Mesothelial cell of epicardium (in vitro differentiated cells): ENCODE measurements at places on chromosomes 11 and 22.

- no peak for DNase-seq
Measured at GRCh38 chr11:30423886-30424285, 101.0 kb downstream of the ARL14EP start.

DNA sequence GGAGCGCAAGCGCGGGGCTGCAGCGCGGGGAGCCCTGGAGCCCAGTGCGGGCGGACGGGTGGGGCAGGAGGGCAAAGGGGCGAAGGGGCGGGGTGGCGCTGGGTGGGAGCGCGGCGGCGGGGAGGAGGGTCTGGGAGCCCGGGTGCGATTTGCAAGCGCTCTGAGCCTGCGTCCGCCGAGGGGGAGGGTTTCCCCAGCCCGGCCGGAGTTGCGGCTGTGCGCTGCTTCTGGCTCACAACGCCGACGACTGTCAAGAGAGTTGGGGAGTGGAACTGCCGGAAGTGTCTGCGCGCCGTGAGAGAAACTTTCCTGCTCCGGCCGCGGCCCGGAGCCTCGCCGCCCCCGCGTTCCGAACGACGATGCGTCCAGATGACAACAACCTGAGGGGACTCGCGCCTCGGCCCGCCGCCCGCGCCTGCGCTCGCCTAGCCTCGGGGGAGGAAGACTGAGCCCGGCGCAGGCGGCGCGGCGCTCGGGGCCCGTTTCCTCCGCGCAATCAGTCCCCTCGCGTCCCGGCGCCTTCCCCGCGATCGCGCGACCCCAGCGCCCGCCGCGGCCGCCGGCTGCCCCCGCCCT is at the start of gene ARHGAP42:
Gene ARHGAP42 (plus strand): TSS at position 235 of the 576 bp plus-strand sequence. CDS start 391 bp downstream, outside the sequence.
- DNase-seq, result peak; percentile 71

DNA sequence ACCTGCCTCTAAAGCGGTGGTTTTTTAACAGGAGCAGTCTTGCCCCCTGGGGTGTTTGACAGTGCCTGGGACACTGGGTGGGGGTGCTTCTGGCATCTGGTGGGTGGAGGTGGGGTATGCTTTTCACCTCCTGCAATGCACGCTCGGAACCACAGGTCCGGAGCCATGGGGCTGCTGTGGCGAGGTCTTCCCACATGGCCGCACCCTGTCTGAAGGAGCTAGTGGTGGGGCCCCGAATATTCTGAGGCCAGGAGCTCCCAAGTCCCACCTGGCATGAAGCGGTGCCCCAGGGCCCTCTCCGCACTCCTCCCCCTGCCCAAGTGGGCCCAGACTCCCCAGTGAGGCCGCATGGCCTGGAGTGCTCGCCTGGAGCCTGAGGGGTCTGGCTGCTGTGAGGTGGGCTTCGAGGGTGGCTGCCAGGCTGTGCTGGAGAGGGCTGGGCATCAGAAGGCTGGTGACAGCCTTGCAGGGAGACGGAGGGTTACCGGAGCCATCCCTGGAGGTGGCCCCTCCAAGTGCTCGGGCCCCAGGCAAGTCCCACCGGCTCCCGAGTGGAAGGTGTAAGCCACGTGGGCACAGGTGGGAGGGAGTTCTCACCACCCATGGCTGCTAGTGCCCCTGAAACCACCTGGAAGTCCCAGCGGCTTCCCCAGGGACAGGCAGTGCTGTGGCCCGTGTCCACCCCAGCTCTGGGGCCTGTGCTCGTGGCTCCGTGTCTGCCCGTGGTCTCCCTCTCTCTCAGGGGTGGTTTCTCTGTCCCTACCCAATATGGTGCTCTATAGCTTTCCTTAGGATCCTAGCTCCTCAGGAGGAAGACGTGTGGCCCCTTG is 15.1 kb downstream of the TBX1 start:
- no peak for DNase-seq

- peak; percentile 56 for DNase-seq
Measured at GRCh38 chr22:43151251-43152002, at the start of gene TSPO. TSPO (plus strand) TSS chr22:43151559; CDS start chr22:43159239, 7,680 bp downstream.

DNA sequence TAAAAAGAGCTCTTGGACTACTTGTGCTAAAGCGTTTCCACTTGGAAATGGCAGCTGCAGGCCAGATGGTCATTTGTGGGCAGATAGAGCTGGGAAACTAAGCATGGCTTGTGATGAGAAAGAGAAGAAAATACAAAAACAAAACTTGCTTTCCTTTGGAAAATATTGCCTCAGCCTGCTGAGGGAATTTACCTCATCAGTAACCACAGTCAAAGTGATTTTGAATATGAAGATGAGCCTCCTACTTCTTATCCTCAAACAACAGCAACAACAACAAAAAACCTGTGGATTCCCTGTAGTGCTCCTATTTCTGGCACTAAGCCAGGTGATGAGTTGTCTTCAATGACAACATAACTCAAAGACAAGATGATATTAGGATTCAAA is 62.7 kb upstream of the FIBIN start:
- DNase-seq, result no peak

DNA sequence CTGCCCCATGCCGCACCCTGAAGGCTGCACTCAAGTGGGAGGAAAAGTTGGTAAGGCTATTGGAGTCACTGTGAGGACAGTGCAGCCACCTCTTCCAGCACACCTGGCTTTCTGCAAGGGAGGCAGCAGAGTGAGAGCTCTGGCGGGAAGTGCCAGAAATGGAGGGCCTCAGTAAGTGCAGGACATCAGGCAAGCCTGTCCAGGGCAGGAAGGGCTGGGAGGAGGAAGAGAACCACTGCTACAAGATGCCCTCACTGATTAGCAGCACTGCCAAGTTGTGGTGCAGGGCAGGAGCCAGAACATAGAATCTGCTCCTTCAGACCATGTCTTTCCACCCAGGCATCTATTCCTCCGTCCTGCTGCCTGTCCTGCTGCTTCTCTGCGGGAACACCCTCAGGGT is 61.2 kb upstream of the CLTCL1 start:
- DNase-seq, result no peak

DNA sequence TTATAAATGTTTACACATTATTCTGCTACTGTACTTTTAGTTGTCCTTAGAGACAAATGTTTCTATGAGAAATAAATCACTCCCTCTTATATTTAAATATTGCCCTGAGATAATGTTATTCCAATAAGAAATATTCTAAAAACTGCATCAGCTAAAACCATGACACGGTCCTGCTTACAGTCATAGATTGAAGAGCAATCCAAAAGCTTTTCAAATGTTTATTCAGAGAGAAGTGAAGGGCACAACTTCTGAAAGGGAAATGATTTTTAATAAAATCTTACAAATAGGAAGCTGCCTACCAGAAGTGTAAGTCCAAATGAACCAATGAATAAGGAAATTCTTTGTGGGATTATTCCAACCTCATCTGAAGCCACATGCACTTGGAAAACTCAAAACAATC is 49.2 kb downstream of the STK33 start:
- DNase-seq, result no peak

GRCh38 chr11:114091516-114092397 is 32.2 kb downstream of the ZBTB16 start:
- no peak for DNase-seq

DNA sequence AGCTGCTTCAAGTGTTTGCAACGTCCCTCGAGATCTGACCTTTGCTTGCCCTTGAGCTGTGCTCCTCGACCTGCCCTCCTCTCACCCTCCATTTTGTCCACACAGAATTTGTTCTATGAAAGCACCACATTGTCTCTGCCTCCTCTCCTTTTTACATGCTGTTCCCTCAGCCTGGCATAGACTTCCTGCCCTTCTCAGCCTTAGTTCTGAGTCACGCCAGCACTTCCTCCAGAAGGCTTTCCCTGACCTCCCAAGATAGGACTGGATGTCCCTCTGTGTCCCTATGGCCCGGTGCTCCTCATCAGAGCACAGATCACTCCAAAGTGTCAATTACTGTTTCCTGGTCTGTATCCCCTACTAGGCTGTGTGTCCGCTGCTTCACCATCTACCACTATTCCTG is 16.2 kb downstream of the JHY start:
- DNase-seq, result no peak

- no peak for DNase-seq
Measured at GRCh38 chr11:77193167-77193566, 65.1 kb downstream of the MYO7A start.

- no peak for DNase-seq
Measured at GRCh38 chr11:132184079-132184478, 813.7 kb downstream of the NTM start.

DNA sequence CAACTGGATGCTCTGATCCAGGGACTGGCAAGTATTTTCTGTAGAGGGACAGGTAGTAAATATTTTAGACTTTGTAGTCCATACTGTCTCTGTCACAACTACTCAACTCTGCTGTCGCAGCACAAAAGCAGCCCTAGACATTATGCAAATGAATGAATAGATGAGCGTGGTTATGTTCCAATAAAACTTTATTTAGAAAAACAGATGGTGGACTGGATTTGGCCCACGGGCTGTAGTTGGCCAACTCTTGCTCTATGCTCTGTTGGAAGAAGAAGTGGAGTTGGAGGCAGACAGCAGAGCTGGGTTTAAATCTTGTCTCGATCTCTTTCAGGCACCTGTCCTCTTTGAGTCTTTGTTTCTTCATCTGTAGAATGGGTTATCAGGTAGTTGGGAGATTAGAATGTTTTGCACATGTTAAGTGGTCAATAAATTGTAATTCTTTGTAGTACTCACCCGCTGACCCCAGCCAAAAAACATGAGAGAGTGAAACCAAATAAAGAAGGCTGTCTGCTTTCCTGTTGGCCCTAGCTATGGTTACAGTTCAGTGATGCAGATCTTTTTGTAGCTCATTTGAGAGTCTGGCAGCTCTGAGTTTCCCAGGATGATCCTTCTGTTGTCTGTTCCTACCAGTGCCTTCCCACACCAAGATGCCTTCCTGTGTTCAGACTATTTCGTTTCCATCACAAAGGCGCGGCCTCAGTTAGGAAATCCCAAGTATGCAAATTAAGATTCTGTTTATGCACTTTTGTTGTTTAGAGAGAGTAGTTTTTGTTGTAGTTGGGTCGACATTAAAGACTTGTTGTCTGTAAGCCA is 198.1 kb upstream of the SEZ6L start:
- DNase-seq, result no peak

DNA sequence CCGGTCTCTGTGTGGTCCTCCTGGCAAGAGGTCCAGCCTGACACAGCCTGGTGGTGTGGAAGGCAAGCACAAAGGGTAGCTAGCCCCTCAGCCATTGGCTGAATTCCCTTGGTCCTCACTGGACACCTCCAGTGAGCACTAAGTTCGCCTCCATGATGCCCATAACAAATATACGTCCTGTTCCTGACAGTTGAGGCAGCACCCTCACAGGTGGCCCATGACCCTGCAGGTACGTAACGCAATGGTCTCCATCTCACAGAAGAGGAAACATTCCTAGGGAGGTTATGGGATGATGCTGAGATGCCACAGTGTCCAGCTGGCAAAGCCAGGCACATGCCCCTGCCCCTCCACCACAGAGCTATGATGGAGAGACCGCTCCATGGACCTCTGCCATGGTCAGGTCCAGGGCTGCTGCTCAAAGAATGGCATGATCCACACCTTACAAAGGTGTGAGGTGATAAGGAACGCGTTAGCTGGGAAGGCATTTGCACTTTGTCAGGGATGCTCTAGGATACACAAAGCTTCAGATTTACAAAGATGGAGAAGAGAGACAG is 1.4 kb upstream of the GNAZ start:
- DNase-seq, result peak; percentile 3

- no peak for DNase-seq
Measured at GRCh38 chr22:45840483-45840882, 136.5 kb downstream of the WNT7B start.

DNA sequence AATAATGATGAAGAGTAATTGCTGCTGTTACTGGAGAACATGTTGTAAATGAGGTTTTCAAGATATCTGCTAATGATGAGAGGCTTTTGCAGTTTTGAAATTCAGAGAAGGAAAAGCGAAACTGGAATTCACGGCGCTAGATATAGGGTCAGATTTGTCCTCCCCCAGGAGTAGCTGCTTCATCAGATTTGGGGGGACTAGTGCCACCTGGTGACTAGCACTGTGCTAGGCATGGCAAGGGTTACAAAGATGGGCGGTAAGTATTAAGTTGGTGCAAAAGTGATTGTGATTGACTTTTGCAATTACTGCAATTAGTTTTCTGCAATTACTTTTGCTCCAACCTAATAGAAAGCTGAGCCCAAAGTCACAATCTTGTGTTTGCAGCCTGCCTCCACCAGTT is 879.9 kb upstream of the TENM4 start:
- DNase-seq, result no peak

DNA sequence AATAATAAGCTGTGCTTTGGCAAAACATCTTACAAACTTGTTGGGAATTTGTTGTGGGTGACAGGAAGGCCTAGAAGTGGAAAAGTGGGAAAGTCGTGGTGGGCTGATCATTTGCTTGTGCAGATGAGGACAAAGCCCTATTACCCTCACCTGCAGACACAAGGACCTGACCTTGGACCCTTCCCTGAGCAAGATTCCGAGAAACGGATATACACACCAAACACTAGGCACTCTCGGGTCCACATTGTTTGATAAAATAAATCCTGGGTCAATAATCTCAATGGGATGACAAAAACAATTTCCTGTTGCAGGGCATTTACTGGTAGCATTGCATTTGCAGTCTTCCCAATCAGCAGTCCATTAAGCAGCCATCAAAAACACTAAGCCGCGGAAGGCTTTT is 89.7 kb downstream of the GAB2 start:
- no peak for DNase-seq

DNA sequence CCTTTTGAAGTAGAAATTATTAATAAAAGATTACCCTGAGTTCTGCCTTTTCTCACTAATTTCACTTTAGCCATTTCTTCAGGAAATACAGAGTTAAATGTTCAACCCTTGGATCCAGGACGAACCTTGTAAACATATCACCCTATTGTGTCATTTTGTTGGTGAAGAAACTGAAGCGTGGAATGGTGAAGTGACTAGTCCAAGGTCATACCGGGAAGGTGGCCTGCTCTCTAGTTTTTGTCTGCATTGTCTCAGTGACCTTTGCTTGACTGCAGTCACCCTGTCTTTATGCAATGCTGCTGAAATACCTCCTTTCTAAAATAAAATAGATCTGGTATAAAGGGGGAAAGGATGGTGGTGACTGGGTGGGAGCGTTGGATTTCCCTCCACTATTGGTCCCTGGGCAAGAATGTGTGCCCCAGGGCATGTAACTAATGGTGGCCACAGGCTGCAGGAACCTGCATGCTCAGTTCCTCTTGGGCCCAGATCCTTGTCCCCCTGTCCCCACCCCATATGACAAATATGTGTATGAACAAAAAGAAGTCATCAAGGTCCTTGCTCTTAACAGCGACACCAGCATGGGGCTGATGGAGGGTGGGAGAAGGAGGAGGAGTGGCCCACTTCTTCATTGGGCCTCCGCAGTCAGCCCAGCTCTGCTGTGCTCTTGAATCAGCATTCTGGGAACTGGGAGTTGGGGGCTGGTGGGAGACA is 977 bp upstream of the SORL1-AS1 start:
- DNase-seq, result no peak

GRCh38 chr11:46461461-46461927 is 69.9 kb upstream of the CHRM4 start:
- no peak for DNase-seq

DNA sequence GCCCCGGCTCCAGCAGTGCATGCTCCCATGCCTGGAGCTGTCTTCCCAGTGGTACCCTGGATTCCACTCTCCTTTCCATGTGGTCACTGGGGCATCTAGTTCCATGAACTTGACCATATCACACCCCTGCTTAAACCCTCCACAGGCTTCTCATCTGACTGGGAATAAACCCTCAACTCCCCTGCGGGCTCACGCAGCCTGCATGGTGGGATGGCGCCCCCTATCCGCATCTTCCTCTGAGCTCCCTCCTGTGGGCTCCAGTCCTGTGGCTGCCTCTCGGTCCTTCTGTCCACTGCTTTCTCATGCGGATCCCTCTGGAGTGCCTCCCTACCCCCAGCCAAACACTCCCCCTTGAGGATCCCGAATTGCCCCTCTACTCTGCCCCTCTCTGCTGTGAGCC is 41.4 kb upstream of the TTLL12 start:
- DNase-seq, result no peak

GRCh38 chr11:8561461-8561860 is 32.6 kb downstream of the STK33 start:
- DNase-seq, result no peak
